ENCODE measurements at places on chromosomes 11 and 22.

DNA sequence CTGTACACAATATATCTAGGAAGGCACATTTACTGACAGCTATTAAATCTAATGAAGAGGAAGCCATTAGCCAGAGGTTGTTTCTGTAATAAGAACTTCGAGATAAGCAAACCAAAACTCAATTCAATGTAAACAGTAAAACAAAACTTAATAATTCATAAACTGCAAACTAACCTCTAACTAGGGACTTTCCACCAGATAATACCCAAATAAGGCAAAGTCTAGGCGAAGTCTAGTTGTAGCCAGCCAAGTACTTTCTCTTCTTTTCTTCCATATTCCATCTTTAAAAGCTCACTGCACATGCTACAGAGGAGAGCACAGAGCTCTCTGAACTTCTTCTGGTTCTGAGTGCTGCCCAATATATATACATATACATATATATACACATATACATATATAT, 229.9 kb upstream of the ANO5 start:
- DNase-seq = no peak

GRCh38 chr11:28900427-28900826, 792.2 kb downstream of the METTL15 start:
- no peak for DNase-seq

GRCh38 chr11:13216019-13216710, 61.4 kb upstream of the BMAL1 start:
- DNase-seq = peak; percentile 94

- DNase-seq = no peak
These were observed 39.4 kb downstream of the ZBTB16 start for GRCh38 chr11:114098927-114099326.

- DNase-seq = peak; percentile 16
These were observed 87.6 kb upstream of the FSHB start for GRCh38 chr11:30143098-30143705.

- no peak for DNase-seq
These were observed 1.4 kb upstream of the RAB1B start for GRCh38 chr11:66267039-66267378.

GRCh38 chr22:45534339-45535192, 31.9 kb downstream of the FBLN1 start:
- DNase-seq = no peak

GRCh38 chr22:38725900-38726655, 20.3 kb downstream of the GTPBP1 start:
- DNase-seq = no peak

DNA sequence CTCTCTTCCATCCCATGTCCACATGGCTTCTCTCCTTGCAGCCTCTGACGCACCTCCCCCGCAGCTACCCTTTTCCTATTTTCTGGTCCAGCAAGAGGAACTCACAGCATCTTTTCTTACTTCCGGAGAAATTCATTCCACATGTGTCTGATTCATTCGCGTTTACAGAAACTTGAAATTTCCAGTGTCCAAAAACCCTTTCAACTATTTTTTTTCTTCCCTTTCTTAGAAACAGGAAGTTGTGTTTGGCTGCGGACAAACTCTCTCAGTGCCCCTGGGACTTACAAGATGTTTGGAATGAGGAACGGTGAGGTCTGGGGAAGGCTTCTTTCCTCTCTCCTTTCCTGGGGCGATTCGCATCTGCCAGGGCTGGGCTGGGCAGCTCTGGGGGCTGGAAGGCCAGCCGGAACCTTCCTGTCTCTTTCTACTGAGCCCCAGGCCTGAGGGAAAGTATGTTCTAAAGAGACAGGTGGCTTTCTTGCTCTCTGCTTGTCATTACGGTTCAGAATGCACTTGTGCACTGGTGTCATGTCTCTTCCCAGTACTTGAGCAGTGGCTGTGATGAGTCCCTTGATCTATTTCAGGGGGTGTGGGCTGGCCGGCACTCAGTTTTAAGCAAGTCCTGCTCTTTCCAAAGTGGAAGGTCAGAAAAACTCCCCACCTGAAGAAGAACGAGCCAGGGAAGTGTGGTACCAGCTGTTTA, 27.5 kb downstream of the ADAMTS8 start:
- DNase-seq = no peak

DNA sequence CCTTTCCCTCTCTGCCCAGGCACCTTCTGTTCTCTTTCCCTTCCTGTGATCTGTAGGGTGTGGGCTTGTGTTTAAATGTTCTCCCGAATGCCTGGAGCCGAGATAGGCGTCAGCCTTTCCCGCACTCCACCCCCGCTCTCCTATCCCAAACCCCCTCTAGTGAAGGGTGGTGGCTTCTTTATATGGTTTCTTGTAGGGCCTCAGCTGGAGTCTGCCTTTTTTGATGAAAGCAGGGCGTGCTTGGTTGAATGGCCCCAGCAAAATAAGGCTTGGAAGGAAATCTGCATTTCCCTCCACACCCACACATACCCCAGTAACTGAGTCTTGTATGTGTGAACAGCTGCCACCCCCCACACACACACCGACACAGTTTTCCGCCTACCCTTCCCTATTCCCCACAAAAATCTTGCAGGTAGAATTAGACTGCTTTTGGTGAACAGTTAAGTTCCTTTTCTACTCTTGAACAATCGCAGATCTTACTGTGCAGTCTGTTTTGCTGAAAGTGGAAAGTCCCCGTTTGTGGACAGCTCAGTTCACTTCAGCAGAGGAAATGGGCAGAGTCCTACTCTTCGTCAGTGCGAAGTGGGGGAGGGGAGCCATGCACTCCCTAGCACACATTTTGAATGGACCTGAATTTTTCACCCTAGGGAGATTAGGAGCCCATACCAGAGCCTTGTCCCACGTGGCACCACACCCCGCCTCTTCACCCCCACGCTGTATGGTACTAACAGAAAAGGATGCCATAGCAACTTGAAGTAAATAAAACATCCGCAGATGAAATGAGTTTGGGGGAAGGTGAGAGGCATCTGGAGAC, 25.5 kb upstream of the GRK2 start:
- no peak for DNase-seq

DNA sequence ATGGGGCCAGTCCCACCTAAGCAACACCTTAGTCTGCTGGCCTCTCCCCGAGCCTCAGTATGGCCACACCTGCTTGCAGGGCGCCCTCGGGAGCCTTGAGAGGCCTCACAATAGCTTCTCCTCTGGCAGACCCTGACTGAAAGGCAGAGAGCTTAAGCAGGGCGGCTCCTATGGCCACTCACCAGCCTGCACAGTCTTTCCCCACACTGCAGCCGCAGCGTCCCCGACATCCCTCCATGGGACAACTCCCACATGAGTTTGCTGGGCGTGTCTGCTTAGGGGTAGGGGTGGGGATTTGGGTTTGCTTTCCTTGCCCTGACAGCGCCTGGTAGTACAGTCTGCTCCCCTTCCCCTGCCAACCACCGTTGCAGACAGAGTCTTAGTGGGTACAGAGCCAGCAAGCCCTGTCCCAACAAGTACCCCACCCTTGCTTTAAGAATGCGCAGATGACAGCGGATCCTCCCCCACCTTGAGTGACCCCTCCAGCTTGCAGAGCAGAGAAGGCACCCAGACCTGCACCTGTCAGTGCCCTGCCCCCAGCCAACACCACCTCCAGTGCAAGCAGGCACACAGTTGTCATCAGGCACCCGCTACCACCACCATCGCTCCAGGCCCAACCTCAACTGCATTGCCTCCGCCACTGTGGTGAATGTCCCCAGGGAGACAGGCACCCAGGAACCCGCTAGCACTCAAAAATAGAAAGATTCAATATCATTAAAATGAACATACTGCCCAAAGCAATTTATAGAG, 413.8 kb upstream of the ARHGAP42 start:
- no peak for DNase-seq

DNA sequence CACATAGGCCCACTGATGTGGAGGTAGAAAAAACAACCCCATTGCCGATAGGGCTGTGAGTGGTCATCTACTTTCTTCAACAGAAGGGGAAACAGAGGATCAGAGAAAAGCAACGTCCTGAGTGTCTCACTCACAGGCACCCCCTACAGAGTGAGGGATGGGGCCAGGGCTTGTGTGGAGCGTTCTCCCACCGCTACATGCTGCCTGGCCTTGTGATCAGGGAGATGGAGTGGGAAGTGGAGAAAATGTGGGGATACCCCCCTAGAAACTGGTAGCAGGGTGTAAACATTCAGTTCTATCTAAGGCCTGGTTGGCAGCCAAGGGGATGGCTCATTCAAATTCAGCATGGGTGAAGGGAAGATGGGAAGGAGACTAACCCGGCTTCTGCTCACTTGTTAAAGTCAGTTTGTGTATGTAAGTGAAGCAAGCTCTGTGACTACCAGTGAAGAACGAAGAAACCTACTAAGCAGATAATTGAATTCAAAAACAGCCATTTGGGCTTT, 73.0 kb upstream of the NAV2 start:
- no peak for DNase-seq

GRCh38 chr11:65388731-65389130, 2.3 kb downstream of the FRMD8 start:
- no peak for DNase-seq

- no peak for DNase-seq
These were observed 31.9 kb upstream of the TLCD5 start for GRCh38 chr11:120293038-120293800.

DNA sequence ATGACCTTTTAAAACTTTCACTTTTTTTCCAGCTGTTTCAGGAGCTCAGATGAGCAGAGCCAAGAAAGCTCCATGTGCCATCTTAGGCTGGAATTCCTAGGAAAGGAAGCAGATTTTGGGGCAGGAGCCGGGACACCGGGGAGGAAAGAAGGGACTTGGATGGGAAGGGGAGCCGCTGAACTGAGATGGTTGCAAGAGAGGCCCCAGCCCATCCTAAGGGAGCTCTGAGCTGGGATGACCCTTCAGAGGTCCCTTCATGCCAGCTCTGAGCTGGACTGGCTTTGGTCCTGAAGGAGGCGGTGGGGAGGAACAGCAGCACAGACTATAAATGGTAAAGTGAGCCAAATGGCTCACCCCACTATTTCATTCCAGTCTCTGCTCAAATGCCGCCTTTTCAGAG, 55.2 kb upstream of the SLC22A12 start:
- no peak for DNase-seq

GRCh38 chr11:59847626-59848025, 2.3 kb upstream of the CBLIF start:
- no peak for DNase-seq

DNA sequence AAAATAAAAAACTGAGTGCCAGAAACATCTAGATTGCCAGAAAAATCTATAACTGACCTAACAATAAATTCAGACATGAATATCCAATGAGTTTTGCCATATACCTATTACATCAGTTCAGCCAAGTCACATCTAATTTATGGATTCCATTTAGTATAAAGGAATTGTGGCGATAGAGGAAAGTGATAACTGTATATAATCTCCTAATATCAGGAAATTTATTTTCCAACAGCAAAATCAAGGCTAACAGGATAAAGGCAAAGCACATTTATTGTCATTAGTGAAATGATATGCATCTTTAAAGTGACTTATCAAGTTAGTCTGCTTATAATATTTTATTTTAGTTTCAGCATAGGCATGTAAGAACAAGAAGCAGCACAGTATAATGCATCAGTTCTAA, 298.2 kb upstream of the PITPNB start:
- no peak for DNase-seq

DNA sequence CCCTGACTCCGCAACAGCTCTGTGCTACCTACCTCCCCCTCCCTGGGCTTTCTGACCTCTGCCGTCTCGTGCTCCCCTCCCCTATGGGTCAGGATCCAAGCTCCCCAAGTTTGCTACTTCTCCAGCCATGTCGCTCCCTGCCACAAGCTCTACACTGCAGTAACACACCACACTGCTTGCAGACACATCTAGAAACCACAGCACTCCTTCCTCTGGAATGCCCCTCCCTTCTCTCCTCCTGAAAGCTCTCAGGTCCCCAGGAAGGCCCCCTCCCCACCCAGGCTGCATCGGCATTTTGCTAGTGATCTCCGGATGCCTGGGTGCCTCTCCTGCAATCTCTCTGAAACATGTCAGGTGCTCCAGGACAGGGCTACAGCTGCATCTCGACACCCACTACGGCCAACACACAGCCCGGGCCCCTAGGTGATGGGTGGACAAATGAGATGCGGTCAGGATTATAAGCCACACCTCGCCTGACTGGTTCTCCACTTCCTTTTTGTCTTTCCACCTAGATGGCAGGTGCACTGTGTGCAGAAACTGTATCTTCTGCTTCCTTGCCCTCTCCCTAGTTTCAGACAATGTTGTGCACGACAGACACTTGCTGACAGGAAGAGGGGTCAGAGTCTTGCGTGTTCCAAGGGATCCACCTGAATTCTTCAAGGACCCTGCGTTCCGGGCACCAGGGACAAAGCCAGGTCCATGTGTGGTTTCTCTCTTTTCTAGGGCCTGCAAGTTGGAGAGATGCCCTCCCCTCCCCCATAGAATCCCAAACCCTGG, 22.9 kb downstream of the RPUSD4 start:
- DNase-seq = no peak

GRCh38 chr11:65653229-65654225, 9.2 kb downstream of the RELA start:
- DNase-seq = no peak

DNA sequence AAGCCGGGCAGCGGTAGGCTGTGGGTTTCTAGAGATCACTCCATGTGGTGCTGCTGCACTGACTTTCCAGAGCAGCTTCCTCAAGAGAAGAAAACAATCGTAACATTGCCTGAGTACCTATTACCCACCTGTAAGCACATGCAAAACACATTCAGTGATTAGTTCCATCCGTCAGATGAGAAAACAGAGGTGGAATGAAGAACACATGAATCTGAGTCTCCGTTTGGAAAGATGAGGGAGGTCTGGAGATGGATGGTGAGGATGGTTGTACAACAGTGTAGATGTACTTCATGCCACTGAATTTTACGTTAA, 7.5 kb upstream of the SLCO2B1 start:
- no peak for DNase-seq

GRCh38 chr22:20652130-20652529, 121.8 kb upstream of the SERPIND1 start:
- DNase-seq = no peak

DNA sequence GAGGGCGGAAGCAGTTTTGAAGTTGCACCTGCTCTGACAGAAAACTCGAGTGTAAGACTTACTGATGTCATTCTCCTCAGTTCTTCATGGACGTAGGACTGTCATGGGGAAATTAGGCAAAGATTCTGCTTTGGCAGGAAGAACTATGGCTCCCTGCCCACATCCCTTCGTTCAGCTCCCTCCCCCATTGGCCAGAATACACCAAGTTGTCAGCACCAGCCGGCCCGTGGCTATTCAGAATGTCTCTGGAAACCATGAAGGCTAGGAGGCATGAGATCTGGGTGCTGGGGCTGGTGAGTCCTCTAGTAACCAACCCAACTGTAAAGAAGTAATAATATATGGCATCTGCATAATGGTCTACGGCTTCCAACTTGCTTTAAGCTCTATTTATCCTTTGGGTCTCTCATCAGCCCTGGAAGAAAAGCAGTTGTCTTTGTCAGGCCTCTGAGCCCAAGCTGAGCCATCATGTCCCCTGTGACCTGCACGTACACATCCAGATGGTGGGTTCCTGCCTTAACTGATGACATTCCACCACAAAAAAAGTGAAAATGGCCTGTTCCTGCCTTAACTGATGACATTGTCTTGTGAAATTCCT, 74.1 kb downstream of the PIWIL4 start:
- DNase-seq = no peak

GRCh38 chr11:66479394-66480116, 679 bp upstream of the DPP3 start:
- no peak for DNase-seq

Measured in HCT116 (cell line).